ENCODE measurements at places on chromosomes 2 and 18.

GRCh38 chr2:103327386-103327785 is 565.6 kb downstream of the TMEM182 start:
- DNase-seq = no peak

DNA sequence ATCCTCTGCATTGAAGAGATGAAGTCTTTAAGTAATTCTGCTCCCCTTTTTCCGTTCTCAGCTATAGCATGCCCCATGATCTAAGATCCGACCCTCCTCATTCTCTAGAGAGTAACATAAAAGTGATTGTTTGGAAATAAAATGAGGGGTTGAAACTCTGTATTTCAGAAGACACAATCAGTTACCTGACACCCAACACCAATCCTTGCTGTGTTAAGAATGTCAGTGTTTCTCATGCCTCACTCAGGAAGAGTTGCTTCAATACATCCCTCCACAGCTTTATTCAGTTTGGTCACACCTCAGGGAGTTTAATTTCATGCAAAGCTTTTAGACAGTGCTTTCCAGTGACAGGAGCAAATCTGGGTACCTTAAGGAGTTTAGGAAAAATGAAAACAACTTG is 49.9 kb upstream of the RBBP8 start:
- no peak for DNase-seq

- DNase-seq = no peak
Measured at GRCh38 chr18:49682173-49682802, 120.4 kb downstream of the LIPG start.

DNA sequence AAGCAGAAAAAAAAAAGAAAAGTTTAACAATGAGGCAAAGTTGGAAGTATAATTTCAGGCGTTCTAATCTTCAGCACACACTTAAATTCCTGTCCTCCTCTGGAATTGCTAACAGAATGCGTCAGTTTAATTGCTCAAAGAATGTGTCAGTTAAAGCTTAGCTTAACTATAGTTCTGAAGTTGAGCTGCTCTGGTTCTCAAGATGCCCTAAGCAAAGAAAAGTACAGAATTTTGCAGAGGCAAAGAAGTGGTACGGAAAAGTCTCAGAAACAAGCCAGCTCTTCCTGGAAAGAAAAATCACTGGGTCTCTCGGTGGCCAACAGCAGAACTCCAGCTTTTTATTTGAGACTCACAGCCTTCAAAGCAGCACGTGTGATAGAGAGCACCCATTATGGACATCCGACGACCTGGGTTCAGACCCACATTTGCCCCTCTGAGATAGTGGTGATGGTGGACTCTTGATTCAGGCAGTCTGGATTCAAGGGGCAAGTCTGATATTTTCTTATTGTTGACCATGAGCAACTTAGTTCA is 22.2 kb upstream of the MYO3B start:
- no peak for DNase-seq

GRCh38 chr2:227365833-227366232 is 13.3 kb downstream of the TM4SF20 start:
- DNase-seq = no peak

DNA sequence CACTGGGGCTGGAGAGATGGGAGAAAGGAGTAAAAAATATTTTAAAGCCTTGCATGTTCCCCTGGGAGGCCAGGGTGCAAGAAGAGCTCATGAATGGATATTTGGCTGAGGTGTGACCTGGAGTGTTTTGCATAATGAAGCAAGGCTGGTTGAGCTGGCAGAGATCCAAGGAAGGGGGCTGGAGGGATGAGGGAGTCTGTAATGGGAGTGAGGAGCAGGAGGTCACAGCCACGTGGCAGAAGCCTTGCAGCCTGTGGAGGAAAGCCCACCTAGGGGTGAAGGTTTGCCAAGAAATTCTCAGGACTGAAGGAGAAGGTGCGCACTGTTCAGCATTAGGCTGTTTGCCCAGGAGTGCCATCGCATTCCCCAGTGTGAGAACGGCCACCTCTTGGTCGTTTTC is 40.3 kb upstream of the ATP8B1 start:
- DNase-seq = no peak

GRCh38 chr2:20561637-20562454 is 89.1 kb downstream of the HS1BP3 start:
- DNase-seq = no peak

- no peak for DNase-seq
Measured at GRCh38 chr2:237405605-237406004, 8.4 kb downstream of the COL6A3 start.

- peak; percentile 26 for DNase-seq
Measured at GRCh38 chr2:20065885-20066602, 14.6 kb upstream of the LAPTM4A start.

DNA sequence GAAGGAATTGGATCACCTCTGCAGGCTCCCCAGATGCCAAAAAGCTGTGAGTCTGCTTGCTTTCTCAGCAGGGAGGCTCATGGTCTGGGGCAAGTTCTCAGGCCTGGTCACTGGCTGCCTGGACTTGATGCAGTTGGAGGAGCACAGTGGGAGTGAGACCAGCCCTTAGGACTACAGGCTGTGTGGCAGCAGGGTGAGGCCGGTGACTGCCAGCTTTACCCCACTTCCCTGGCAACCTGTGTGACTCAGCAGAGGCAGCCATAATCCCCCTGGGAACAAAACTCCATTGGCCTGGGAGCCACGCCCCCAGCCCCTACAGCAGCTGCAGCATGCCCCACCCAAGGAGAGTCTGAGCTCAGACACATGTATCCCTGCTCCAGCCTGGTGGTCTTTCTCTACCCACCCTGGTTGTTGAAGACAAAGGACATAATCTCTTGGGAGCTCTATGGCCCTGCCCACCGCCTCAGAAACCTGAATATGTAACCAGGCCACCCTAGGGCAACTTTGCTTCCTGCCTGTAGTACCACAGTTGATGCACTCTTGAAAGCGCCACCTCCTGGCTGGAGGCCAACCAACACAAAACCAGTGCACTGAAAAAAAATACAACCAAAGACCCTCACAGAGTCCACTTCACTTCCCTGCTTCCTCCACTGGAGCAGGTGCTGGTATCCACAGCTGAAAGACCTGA is 106.8 kb upstream of the SPATS2L start:
- no peak for DNase-seq

DNA sequence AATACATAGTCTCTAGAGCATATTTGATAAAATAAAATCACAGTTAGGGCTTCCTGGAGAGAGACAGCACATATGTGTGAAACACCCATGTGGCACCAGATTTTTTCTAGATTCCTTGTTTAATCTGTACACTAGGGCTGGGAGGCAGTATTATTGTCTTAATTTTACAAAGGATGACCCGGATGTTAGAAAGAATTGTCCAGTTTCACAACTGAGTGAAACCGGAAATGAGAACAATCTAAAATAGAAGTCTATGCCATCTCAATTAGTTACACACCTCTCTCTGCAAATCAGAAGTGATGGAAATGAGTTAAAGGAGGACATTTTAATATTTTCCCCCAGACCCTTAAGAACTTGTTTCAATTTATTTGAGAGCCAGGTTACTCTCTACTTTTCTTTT is 463.7 kb upstream of the DSEL start:
- no peak for DNase-seq

- peak; percentile 65 for DNase-seq
Measured at GRCh38 chr2:240869109-240869955, 708 bp downstream of the AGXT start.

DNA sequence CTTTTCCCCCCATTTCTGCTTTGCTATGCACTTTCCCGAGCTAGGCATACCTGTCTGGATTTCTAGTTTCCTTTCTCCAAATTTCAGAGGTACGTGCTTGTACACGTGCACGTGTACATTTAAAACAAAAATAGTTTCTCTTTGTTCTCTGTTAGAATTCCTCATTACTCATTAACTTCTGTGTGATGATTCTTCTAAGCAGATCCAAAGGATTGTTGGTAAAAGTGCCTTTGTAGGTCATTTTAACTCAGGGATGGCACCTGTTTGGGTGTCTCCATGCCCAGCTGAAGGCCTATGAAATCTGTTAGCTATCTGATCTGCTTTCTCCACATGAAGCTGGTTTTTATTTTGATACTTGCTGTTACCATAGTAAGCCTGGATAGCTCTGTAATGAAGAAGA is 264.3 kb downstream of the LPIN1 start:
- no peak for DNase-seq

- DNase-seq = no peak
Measured at GRCh38 chr2:143645921-143646645, 516.9 kb downstream of the ARHGAP15 start.

GRCh38 chr2:96408616-96409015 is 73.0 kb downstream of the NCAPH start:
- DNase-seq = no peak

- no peak for DNase-seq
Measured at GRCh38 chr18:49070552-49070951, 119.8 kb upstream of the SMAD7 start.

- DNase-seq = no peak
Measured at GRCh38 chr2:221943076-221943810, 355.6 kb downstream of the PAX3 start.

- DNase-seq = no peak
Measured at GRCh38 chr2:76506538-76506937, 795.8 kb upstream of the GCFC2 start.

DNA sequence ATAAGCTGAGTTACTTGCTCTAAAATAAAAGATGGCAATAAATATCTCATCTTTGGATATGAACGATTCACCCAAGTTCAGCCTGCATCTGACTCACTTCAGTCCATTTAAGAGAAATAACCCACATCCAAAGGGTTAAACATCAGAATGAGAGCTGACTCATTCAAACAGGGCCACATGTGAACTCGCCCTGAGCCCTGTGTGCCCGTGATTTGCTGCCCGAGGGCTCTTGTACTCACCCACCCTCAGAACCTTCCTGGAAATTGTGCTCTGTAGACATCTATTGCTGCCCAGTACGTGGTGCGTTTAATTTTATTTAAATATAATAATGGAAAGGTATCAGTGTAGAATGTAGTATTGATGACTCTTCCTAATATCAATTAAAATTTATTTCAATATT is 66.9 kb upstream of the RBM44 start:
- peak; percentile 62 for DNase-seq

- no peak for DNase-seq
Measured at GRCh38 chr18:45373286-45373880, 241.9 kb upstream of the SLC14A2 start.

DNA sequence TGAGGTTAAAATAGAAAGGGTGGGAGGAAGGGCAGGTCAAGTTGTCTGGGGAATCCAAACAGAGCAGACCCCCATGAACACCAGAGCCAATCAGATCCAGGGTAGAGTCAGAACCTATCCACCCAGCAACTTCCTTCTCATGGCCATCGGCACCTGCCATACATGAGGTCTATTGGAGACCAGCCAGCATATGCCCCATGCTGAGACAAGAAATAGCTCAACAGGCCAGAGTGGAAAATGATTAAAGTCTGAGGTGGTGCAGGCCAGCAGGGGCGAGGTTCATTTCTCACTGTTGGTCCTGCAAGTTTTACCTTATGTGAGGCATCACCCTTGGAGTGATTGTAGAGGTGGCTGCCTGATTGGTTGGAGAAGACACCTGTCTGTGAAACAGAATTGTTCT is 89.2 kb downstream of the LONRF2 start:
- DNase-seq = no peak

GRCh38 chr2:58138396-58139030 is 91.9 kb downstream of the VRK2 start:
- DNase-seq = no peak

Data from upper lobe of left lung (tissue), 6 donors.